ENCODE measurements at places on chromosomes 2 and 18. TPM values are rescaled to one million over a fixed set of nuclear protein-coding genes. Genes with fewer than 3 reads are reported as not detected.
A peak's percentile ranks its signal among the peaks of the same experiment; 100 is the strongest.

The APLF gene
- total RNA-seq = 6.6 TPM

The SEPTIN10 gene
- 84.5 TPM for total RNA-seq

The ALPG gene
- 2.5 TPM for total RNA-seq

DNA sequence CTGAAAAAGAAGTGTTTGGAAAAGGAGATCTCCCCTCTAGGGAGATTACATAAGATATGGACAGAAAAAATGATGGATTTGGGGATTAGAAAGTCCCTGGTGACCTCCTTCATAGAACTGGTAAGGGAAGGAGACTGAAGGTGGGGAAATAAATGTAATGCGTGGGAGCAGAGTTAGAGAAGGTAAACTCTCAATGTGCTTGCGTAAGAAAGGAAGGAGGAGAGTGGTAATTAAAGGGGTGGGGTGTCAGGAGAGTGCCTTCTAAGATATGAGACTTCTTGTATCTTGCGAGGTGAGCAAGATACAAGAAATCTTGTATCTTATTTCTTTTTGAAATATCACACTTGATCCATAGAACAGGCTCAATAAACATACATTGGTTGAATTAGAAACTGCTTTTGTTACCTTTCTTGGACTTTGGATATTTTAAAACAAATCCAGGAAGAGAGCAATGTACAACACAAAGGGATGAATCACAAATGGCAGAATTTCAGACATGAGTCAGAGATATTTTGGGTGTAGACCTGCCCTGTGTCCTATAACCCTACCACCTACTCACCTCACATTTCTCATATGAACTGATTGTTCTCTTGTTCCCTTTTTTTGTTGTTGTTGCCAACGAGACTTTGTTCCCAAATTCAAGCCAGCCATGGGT lies 342.4 kb downstream of the INSIG2 start:
- DNase-seq = no peak

DNA sequence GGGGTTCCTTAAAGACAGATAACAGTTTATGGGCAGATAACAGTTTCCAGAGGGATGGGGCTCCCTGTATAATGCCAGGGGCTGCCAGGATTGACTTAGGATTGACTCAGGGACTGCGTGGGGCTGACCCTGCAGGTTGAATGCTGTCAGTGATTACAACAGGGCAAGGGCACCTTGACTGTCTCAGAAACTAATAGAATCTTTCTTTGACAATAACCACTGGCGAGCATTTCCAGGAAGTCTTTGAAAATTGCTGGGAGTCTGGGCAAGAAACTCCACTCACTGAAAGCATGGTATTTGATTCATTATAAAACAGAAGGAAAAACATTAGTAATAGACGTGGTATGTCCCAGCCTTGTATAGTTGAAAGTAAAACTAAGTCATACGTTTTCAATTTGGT lies 101.0 kb downstream of the GPD2 start:
- no peak for DNase-seq

- DNase-seq = peak; percentile 72
These were observed 50.9 kb downstream of the CACNB4 start for GRCh38 chr2:152047824-152048471.

DNA sequence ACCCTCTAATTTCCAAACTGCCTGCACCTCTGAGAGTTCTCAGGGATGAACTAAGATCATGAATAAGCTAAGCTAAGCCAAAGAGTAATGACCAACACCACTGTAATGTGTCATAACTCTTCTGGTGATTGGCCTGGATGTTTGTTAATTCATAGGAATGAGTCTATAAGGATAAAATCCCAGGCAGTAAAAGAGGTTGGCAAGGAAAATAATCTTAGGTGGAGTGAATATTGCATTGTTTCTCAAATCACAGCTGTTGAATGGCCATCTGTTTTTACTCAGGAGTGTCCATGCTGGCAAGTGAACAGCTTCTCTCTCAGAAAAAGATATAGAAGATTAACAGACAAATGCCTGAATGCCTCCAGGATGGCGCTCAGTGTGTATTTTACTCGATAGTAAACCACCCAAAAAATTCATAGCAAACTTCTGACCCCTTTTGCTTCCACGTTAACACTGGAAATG lies 60.8 kb upstream of the GLS start:
- no peak for DNase-seq

GRCh38 chr2:98541906-98542305 lies 66.4 kb downstream of the COA5 start:
- no peak for DNase-seq

DNA sequence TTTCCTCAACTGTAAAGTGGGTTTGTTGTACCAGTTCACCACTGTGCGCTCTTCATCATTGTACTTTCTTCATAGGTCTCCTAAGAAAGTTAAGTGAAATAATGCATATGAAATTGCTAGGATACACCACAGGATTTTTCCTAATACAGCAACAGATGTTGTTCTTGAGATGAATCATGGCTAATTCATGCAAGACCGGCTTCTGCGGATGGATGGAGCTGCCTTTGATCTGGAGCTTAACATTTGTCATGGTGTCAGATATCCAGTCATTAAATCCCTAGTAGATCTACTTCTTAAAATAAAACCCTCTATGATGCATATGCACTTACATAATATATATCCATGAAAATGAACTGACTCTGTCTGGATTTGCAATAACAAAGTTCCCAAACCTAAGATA lies 114.1 kb downstream of the COL6A3 start:
- no peak for DNase-seq

DNA sequence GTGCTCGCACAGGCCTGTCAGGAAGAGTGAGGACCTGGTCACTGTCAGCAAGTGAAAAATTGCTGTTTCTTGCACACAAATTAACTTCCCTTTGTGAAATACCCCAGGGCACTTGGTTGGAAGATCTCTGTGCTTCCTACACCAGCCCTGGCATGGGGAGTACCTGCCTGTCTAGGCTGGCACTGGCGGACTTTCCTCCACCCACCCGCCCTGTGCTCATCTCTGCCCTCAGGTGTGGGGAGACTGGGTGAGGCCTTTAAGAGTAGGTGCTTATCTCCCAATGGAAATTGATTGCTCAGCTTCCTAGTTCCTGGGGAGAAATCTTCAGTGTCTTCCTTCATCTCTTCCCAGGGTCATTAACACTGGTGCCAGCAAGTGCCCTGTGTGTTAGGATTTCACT lies 42.1 kb downstream of the IMPA2 start:
- DNase-seq = no peak

DNA sequence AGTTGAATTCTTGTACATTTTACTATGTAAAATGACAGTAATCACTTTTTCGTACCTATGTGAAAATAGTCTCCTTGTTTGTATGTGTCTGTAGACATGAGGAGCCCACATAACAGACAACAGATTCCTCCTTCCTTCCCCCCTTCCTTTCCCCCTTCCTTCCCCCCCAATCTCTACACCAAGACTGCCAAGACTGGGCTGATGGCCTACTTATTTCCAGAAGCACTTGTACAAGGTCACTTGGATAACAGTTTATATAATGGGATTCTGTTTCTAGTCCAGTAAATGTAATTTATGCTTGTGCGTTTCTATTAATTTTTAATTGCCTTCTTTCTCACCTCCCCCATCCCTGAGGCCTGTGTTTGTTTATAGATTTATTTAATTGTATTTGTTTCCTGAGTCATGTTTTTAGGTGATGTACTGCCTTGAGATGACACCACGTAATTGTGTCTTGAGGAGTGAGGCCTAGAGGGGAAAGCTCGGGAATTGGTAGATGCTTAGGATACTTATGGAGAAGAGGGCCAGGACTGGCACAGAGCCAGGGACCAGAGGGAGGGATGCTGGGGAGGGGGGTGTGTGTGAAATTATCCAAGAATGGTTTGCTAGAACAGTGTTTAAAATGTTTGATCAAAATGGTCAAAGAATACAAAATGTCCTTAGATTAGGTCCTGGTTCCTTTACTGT lies 12.3 kb downstream of the B3GNT2 start:
- DNase-seq = no peak
